ENCODE measurements at places on chromosomes 7 and 10. TPM values are rescaled to one million over a fixed set of nuclear protein-coding genes. Genes with fewer than 3 reads are reported as not detected.

- peak; percentile 13 for DNase-seq
Observed at GRCh38 chr10:53135213-53135896, 362.8 kb upstream of the MBL2 start.

DNA sequence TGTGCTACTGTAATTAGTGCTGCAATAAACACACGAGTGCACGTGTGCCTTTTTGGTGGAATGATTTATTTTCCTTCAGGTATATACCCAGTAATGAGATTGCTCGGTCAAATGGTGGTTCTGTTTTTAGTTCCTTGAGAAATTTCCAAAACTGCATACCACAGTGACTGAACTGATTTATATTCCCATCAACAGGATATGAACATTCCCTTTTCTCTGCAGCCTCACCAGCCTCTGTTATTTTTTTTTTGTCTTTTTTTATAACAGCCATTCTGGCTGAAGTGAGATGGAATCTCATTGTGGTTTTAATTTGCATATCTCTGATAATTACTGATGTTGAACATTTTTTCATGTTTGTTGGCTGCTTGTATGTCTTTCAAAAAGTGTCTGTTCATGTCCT, 922.9 kb upstream of the LRRN3 start:
- no peak for DNase-seq

GRCh38 chr7:50456371-50457123, 6.4 kb upstream of the FIGNL1 start:
- DNase-seq: no peak

- no peak for DNase-seq
Observed at GRCh38 chr7:4077980-4078379, 604.1 kb upstream of the FOXK1 start.

DNA sequence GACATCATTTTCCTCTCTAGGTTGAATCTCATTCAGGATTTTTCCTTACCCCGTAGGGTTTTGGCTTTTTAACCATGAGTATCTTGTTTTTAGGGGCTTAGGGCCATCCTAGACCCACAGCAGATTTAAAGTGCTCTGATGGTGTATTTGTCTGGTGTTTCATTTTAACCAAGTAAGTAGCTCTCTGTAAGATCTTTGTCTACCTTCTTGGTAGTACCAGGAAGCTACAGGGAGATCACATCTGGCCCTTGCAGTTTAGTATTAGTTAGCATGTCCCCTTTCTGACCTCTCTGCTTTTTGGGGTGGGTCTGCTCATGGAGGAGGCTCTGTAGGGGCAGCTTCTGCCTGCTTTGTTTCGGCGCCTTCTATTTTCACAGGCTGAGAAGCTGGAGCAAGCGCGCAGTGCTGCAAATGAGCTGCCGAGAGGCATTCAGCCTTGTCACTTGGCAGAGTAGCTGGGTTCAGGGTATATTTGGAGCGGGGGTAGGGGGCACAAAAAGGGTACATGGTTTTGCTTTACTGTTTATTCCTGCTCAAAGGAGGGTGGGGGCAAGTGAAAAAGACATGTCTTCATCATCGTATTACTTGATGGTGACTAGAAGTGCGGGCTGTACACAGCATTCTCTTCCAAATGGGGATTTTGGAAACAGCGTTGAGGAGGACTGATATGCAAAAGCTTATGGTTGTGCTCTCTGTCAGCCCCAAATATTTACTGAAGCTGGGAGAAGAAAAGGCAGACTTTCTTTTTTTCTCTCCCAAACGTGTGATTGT, 146.3 kb downstream of the CELF2 start:
- DNase-seq: no peak

GRCh38 chr7:6621195-6622133, 6.1 kb downstream of the ZNF853 start:
- no peak for DNase-seq

GRCh38 chr10:14775656-14776055, 959 bp upstream of the FAM107B start:
- DNase-seq: no peak

Gene PNLIPRP2
- total RNA-seq: not detected

Gene CTAGE6
- total RNA-seq: 0.06 TPM

Gene PRPS1L1
- total RNA-seq: not detected

Gene NUTM2E
- total RNA-seq: not detected
